NCI-H526 (cell line): ENCODE measurements at places on chromosomes 7 and 10.

- DNase-seq: no peak
Observed at GRCh38 chr7:127895814-127896280, 135.4 kb downstream of the LRRC4 start.

DNA sequence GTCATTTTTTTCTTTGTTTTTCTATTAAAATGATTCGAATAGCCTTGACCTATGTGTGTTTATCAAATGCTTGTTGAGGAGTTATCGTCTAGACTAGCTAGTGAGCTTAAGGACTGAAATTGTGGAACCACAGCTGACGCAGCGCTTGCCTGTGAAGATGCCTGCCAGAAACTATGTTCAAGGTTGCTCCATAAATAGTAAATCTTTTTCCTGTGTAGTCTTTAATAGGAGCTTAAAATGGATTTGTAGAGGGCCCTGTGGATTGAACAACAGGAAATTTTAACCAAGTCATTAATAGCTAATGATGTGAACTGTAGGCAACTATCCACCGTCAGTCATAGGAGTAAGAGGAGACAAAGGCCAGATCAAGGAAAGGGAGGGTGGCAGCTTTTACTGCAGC, 145.1 kb downstream of the GNAI1 start:
- DNase-seq: peak; percentile 52

- DNase-seq: no peak
Observed at GRCh38 chr7:25134358-25135010, 9.4 kb upstream of the CYCS start.

DNA sequence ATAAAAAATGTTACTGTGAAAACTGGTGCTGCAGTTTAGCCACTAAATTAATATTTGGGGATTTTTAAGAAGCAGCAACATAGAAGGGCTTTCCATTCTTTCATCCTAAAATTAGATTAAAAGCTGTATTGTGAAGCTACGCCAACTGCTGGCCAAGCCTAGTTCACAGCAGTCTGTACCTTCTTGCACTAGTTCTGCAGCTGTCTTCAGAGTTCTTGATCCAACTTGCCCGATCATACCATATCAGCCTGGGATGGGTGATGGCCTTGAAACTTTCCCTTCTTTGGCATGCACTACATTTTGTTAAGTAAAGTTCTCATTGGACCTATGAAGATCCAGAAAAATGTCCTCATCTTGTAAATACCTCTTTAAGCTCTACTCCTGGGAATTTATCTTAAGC, 20.3 kb upstream of the PANK1 start:
- DNase-seq: no peak

GRCh38 chr7:121079425-121080169, 91.1 kb downstream of the CPED1 start:
- no peak for DNase-seq

DNA sequence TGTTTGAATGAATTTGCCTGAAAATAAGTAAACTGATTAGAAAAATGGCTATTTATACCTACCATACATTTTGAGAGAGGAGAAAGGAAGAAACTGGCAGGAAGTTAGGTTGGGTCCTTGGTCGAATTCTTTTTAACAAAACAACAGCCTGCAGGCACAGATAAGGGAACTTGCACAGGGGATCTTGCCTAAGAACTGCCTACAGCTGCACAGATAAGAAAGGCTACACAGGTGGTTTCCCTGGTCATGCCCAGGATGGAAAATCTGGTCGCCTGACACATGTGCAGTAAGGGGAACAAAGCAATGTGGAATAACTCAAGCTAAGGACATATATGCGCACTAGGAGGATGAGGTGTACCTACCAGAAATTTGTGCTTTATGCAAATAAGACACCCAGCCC, 732.1 kb upstream of the POT1 start:
- DNase-seq: no peak
